Right kidney (tissue), 9 donors: ENCODE measurements at places on chromosomes 11 and 22.
A peak's percentile ranks its signal among the peaks of the same experiment; 100 is the strongest.

- DNase-seq, result no peak
These were observed 19.4 kb downstream of the KREMEN1 start for GRCh38 chr22:29092243-29092642.

DNA sequence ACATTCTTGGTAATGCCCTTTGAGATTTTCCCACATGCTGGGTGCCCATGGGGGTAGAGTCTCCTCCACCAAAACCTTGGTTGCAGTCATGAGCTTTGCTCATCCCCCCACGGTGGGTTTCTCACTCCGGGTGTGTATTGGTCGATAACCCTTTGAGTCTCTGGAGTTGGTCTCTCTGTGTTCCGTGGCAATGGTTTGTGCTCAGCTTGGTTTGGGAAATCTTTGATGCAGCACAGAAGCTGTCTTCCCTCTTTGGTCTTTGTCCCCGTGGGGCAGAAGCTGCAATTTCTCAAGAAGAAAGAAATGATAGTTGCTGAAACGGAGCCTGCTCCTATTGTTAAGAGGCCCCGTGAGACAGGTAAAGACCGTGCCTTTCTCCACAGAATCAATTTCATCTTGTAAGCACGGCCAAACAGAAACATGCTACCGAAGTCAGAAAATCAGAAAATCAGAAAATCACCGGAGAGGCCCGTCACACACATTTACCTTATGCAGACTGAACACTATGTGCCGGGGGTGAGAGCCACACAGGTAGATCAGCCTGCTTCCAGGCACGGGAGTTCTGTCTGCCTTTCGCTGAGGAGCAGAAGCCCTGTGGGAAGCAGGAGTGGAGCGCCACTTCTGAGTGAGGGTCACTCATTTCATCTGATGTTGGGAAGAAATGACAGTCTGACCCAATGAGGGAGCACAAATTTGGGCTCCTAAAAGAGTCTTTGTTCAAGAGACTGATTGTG is 186.1 kb downstream of the TBC1D22A start:
- DNase-seq, result no peak

DNA sequence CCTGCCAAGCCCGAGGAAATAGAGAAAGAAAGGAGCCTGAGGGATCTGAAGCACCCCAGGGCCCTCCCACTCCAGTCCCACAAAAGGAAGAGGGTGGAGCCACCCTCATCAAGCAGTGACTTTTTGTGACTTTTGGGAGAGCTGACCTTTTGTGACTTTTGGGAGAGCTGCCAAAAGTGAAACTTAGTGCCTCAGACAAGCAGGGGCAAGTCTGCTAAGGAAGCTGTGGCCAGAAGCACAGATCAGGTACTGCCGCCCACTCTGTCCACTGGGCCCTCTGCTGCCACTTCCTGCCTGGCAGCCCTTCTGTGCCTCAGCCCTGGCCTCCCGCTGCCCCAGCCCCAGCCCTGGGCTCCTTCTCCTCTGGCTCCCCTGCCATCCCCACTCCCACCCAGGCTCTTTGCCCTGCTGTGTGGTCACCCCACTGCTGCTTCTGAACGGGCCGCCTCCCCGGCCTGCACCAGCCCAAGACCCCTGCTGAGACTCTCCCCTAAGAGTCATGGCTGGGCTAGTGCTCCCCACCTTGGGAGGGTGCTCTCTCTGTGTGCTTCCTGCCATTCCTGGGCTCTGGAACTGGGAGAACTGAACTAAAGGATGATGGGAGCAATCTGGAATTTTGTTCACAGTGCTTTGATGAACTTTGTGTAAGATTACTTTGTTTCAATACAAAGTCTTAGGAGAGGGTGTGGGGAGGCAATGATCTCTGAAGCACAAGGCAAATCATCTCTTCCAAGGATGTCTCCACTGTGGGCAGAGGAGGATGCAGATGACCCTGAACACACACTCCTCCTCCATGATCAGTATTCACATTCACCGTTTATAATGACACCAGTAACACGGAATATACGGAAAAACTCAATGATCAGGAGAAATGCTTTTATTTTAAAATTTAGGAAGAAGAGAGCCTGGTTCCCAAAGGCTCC is at the start of gene APOBEC3H:
Gene APOBEC3H (plus strand): TSS at position 147 of the 923 bp plus-strand sequence. CDS start 3,035 bp downstream, outside the sequence.
- DNase-seq, result no peak

DNA sequence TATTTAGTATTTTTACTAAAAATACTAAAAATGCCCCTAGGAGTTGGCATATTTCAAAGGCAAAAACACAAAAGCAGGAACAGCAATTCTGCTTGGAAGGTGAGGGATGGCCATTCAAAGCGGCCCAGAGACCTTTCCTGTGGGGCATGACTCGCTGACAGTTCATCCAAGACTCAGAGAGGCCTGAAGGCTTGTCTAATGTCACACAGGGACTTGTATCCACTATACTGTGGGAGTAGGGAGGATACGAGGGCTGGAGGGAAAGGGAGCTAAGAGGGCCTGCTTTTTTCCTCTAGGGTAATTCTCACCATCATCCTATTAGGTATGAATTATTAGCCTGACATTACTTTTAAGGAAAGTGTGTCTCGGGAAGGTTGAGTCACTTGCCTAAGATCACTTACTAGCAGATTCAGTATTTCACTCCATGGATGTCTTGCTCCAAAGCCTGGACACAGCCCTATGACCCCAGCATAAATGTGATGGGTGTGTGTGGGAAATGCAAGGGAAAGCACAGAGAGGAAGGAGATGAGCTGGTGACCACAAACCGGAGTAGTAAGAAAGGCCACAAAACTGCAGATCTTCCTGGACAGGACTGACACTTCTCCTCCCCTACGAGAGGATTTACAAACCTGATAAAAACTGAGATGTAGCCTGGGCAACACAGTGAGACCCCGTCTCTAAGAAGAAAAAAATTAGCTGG is 16.7 kb upstream of the UCP3 start:
- DNase-seq, result no peak

DNA sequence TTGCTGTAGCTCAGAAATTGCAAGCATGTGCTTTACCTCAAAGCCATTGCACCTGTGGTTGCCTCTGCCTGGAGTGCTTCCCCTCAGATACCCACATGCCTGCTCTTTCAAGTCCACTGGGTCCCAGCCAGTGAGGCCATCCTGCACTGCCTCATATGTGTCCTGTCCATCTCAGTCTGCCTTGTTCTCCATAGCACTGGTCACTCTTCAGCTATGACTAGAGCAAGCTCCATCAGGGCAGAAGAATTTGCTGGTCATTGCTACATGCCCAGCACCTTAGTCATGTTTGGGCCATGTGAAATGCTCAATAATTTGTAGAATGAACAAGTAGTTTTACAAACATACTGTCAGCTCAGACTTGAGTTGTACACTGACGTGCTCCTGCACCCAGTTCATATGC is 64.4 kb upstream of the HORMAD2 start:
- no peak for DNase-seq

- no peak for DNase-seq
These were observed 4.9 kb downstream of the MS4A15 start for GRCh38 chr11:60761436-60762190.

- no peak for DNase-seq
These were observed 251.8 kb downstream of the NTM start for GRCh38 chr11:131622193-131622592.

GRCh38 chr11:14544611-14545010 is 24.4 kb upstream of the PSMA1 start:
- no peak for DNase-seq

- no peak for DNase-seq
These were observed 545.9 kb downstream of the MIAT start for GRCh38 chr22:27203276-27203660.

GRCh38 chr11:2653198-2653551 is 46.6 kb downstream of the KCNQ1OT1 start:
- peak; percentile 23 for DNase-seq

DNA sequence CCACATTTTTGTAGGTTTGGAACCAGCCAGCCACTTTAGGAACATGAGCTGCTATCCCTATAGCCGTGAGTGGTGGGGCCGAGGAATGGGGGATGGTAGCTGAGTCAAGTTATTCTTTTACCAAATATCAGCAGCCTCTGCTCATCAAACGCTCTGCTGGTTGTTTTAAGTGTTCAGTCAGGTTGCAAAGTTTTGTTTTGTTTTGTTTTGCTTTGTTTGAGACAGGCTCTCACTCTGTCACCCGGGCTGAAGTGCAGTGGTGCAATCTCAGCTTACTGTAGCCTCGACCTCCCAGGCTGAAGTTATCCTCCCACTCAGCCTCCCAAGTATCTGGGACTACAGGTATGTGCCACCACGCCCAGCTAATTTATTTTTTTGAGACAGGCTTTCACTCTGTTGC is 14.4 kb downstream of the CABIN1 start:
- no peak for DNase-seq

DNA sequence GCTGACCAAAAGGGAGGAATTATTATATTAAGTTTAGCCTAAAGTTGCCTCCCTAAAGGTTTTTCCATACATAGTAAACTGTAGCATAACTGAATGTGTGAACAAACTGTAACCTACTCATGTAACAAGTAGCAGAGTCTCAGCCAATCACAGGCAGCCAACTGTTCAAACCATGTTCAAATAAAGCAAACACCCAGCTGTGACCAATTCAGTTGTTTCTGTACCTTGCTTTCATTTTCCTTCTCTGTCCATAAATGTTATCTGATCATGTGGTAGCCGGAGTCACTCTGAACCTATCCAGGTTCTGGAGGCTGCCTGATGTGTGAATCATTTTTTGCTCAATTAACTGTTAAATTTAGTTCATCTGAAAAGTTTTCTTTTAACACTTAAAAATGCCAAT is 373.5 kb downstream of the GUCY1A2 start:
- no peak for DNase-seq

DNA sequence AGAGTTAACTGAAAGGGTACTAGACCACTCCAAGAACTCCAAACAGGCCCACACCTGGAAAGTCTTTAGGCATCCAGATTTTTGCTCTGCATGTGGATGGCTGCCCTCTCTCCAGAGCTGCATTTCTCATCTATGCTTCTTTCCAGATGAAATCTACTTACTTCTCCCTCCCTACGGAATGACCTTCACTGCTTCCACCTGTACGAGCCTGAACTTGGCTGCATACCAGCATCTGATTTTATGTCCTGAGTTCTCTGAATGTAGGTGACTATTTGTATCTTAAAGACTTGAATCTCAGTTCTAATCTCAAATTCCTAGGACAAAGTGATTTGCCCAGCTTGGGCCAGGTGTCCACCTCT is 13.3 kb downstream of the CELF1 start:
- DNase-seq, result no peak

DNA sequence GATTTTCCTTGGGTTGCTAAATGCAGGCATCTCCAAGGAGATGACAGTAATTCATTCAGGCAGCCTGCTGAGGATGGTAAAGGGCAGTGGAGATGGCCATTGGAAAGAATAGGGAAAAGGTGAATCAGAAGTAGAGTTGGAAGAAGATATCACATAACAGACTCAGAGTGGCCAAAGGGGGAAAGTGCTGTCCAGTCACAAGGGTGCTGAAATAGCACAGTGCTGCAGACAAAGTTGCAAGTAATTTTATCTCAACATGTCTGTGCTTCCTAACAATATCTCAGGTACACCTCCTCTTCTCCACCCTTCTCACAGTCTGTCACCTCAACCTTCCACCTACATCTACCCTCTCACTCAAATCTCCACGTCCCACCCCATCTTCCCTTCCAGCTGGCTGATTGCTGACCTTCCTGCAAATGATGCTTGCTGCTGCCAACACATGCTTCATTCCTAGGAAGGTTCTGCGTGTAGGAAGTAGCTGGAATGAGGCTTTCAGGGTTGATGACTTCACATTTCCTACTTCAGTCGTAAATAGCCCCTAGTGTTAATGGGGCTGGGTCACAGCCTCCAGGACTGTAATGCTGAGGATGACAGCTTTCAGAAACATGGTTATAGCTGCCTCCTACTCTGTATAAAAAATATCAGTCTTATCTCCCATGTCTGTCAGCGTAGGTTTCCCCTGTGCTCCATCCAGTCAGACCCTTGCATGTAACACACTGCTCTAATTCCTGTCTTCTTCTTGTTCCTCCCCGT is 123.9 kb downstream of the CTNND1 start:
- peak; percentile 6 for DNase-seq

DNA sequence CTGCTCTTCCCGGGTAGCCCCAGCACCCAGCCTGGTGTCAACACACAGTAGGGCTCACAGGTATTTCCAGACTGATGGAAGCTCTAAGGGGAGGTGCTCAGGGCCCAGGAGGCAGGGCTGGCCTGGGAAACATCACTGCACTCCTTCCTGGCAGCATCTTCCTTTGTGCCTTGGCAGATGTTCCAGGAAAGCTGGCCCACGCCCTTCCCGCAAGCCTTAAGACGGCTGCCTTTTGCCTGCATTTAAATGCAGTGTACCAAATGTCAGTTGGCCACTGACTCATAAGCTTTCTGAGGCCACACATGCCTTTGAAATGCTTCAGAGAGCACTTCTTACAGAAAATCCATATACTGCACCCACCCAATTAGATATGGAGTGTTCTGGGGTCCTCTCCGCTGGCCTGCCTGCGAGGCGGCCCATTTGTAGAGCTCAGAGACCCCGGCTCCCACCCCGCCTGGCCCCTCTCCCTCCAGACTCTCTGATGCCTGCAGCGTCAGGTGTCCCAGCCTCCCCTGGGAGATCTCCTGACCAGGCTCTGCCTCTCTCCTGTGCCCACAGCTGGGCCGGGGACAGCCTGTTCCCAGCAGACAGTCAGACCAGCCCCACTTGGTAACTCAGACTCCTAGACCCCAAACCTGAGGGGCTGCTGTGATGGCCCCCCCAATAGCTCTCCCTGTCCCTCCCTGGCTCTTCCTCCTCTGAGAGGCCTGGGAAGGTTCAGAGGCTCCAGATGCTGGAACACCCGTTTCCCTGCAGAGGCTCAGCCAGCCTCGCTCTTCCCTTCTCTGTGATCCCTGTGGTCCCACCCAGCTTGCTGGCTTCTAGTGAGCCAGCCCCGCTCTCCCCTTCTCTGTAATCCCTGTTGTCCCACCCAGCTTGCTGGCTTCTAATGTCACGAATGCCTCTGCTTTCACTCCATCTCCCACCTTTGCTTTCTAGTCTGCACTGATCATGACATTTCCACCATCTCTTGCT is 47.6 kb upstream of the THY1 start:
- DNase-seq, result no peak

- DNase-seq, result peak; percentile 72
These were observed 7.5 kb downstream of the TSPAN4 start for GRCh38 chr11:849951-850774.

- DNase-seq, result no peak
These were observed 19.3 kb downstream of the ART5 start for GRCh38 chr11:3622521-3622920.

DNA sequence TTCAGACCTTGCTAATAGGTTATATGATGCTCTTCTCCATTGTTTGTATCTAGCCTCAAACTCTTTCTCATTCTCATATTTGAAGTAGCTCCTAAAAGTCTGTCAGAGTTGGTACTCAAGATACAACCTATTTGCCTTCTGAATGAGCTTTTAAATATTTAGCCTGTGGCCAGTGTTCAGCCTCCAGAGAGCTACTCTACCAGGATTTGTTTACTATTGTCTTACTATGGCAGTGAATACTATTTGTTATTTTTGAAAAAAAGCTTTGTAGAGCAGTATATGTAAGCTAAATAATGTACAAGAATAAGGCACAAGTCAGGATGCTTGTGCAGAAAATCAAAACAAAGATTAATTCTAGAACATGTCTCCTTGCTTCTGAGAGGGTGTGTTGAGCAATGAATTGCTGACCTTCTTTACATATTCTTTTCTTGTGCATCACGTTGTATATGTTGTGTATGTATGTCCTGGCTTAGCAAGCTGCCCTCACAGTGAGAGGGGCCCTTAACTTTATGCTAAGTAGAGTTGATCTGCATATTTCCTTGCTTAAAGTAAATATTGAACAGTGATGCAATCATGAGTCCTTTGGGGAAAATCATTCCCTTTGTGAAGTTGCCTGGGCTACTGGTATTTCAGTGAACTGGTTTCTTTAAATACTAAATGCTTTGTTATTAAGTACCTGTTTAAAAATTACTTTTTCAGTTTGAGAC is 438.0 kb downstream of the LUZP2 start:
- DNase-seq, result no peak

- no peak for DNase-seq
These were observed 92.3 kb upstream of the PARVA start for GRCh38 chr11:12285106-12285505.

- DNase-seq, result no peak
These were observed 93.6 kb downstream of the FEZ1 start for GRCh38 chr11:125402435-125402834.
